ENCODE measurements at places on chromosomes 7 and 10.

GRCh38 chr7:79268730-79269129, 184.7 kb downstream of the MAGI2 start:
- DNase-seq: no peak

GRCh38 chr7:30923009-30923773, 11.5 kb downstream of the AQP1 start:
- DNase-seq: no peak

GRCh38 chr10:126902157-126902556, 3.1 kb upstream of the DOCK1 start:
- DNase-seq: peak; percentile 76

DNA sequence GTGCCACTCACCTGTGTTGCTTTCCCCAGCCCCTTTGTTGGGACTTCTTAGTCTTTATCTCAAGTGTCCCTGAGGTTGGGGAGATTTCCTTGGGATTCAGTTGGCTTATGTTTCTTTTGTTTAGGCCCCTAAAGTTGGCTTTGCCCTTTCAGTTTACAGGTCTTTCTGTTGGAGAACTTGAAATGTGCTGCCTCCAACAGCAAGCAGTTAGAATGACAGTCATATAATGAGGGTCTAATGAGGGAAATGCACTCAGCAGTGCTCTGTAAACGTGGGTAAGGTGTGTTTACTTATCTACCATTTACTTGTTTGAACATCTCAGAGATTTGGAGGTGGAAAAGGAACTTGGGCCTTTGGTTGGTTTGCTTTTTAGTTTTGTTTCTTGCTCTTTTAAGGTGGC, 191.4 kb upstream of the STK17A start:
- DNase-seq: no peak

GRCh38 chr7:27611059-27611458, 51.6 kb downstream of the HIBADH start:
- peak; percentile 52 for DNase-seq

GRCh38 chr10:18501198-18501597, 150.2 kb downstream of the NSUN6 start:
- peak; percentile 43 for DNase-seq

Measured in MG63 (cell line).